ENCODE measurements at places on chromosomes 3 and 15.

DNA sequence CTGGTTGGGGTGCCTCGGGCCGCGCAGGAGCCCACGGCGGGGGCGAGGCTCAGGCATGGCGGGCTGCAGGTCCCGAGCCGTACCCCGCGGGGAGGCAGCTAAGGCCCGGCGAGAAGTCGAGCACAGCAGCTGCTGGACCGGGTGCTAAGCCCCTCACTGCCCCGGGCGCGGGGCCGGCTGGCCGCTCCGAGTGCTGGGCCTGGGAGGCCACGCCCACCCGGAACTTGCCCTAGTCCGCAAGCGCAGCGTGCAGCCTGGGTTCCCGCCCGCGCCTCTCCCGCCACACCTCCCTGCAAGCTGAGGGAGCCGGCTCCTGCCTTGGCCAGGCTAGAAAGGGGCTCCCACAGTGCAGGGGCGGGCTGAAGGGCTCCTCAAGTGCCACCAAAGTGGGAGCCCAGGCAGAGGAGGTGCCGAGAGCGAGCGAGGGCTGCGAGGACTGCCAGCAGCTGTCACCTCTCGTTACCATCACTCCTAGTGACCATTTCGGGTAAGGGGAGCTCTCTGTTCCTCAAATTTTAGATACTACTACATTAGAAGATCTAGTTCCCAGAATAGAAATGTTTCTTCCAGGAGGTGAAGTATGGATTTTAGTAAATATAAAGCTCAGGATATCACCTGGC lies 417.0 kb upstream of the AGTR1 start:
- no peak for DNase-seq

DNA sequence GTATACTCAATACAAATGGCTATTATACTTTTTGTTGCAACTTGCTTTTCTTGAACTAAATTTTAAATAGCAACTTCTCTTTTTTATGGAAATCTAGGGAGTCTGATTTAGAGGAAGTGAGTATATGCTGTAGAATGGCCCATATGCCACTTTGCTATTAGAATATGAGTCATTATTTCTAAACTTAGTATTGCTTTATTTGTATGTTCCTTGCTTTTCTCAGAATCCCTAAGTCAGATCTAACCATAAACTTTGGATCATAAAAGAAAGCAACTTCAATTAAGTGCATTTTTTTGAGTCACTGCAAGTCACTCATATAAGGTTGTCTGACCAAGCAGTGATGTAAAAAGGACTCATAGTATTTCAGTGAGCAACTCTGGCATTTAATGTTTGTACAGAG lies 17.5 kb upstream of the SPTSSB start:
- DNase-seq = no peak

DNA sequence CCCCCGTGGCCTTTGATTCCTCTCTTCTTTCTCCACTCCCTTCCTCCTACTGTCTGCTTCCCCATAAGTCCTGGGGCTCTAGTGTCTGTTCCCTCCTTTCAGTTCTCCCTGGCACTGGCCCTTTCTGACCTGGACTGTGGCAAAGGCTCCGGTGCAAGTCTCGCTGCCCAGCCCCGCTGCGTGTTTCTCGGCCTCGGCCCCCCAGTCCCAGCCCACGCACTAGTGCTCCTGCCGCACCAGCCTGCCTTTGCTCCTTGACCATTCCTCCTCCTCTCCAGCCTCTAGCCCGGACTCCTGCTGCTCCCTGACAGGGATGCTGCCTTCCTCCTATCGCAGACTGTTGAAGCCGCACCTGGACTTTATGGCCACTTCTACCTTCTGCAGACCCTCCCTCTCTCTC lies 2.1 kb downstream of the TM6SF1 start:
- no peak for DNase-seq

GRCh38 chr3:175307642-175308041 lies 448.5 kb downstream of the NAALADL2 start:
- no peak for DNase-seq

DNA sequence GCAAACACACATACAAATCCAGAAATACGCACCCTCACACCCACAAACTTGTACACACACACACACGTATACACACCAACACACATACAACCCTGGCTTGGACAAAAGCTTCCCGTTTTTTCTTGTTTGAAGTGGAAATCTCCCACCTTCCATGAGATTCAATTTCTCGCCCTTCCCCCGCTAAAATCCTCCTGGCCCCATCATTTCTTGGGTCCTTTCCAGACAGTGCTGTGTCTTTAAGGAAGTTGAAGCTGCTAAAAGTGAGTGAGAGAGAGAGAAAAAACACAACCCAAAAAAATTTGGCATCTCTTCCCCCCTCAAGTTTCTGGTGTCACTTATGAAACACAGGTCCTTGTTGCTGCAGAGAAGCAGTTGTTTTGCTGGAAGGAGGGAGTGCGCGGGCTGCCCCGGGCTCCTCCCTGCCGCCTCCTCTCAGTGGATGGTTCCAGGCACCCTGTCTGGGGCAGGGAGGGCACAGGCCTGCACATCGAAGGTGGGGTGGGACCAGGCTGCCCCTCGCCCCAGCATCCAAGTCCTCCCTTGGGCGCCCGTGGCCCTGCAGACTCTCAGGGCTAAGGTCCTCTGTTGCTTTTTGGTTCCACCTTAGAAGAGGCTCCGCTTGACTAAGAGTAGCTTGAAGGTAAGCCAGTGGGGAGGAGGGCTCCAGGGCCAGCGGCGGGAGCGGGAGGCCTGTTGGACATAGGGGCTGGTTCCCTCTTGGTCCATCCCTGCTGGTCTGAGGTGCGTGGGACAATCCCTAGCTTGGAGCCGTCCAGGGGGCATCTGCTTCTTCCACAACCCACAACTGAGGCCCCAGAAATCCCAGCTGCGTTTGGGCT lies at the start of gene ISLR:
ISLR (plus strand) TSS at position 331 of the 839 bp plus-strand sequence. CDS start 1,149 bp downstream, outside the sequence.
- DNase-seq = no peak

DNA sequence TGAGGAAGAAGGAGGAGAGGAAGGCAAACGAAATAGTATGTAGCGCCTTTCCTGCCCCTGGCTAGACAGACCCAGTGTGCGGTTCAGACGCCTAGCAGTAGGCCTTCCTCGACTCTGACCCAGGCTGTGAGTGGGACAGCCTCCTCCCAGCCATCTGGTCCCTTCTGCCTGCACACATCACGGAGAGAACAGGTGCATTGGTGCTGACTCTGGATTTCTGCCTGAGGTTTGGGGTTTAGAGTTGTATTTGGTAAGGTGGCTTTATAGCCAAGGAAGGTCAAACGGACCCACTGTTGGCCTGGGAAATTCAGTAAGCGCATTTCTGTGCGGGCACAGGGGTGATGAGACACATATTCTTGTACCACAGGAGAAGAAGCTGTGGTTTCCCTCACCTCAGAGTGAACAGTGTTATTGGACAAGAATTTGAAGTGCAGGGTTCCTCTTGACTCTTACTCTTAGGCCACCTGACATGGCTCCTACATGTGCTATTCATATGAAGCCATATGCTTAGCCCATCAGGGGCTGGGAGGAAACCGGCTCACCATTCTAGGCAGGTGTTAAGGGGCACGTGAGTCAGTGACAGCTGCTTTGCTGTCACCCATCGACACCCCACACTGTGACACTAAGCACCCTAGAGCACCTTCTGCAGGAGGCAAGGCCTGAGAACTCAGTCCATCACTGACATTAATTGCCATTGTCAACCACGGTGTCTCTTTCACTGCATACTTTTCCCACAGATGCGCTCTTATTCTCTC lies 143.3 kb downstream of the CHDH start:
- no peak for DNase-seq

- no peak for DNase-seq
Observed at GRCh38 chr3:160200353-160200752, 24.9 kb upstream of the C3orf80 start.

DNA sequence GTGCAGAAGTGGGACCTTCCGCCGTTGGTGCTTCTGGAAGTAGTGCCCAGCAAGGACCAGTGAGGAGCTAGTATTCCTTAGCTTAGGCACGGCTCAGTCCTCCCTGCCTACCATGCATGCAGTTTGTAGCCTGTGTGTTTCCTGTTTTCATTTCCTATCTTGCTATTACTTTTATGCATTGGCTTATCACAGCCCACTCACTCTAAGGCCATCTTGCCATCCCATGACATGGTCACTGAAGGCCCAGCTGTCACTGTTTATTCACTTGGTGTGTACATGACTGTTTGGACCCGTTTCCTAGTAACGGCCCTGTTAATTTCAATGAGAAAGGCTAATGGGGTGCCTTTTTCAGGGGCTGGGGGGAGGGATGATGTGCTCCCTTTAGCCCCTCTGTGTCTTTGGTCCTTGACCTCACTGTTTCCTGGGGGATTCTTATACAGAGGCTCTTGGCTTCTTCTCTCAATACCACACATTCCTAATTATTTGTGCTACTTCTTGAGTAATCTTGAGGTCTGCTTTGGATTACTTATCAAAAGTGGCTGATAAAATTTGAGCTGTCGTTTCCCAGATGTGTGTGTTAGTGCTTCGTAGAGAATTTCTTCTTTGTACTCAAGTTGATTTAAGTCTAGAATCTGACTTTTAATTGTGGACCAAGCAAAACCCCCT lies 24.5 kb upstream of the TRAK1 start:
- no peak for DNase-seq

GRCh38 chr15:80003171-80003570 lies 32.2 kb upstream of the BCL2A1 start:
- DNase-seq = no peak

DNA sequence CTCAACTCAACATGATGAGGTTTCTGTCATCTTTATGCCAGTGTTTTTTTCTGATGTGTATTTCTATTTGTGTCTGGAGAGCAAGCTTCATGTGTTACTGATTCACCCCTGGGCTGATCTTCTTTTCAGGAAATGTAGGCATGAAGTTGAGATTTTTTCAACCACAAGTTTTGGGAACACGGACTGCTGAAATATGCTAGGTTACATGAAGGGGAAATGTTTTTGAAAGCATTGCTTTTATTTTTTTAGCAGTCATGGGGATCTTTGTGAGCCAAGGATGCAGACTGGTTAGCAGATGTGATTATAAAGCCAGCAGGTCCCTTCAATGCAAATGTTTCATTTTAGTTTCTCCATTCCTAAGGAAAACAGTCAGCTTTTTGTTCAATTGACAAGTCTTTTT lies 219.3 kb upstream of the COL8A1 start:
- no peak for DNase-seq

GRCh38 chr15:37981775-37982174 lies 47.3 kb downstream of the TMCO5A start:
- DNase-seq = no peak

DNA sequence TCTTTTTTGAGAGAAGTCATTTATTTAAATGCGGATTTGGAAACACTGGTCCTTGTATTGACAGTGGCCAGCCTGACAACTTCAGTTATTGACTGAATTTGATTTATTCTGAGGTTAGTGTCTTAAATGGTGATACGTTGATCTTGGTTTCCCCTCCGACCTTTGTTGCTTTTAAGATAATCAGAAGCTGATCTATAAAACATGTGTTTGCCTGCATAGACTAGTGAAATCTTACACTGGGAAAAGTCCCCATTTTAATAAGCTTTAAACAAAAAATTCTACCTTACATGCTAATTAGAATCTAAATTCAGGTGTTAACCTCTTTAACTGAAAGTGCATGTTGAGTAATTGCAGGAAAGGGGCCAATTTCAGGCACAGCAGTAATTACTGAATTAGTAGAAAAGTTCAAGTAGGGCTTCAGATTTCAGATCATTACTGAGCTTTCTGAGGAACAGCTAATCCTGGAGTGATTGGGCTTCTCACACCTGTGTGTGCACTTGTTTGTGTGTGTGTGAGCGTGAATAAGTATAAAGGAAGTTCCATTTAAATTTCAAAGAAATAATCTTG lies 221.4 kb downstream of the SOX2 start:
- DNase-seq = no peak

- no peak for DNase-seq
Observed at GRCh38 chr3:16928386-16929132, 43.8 kb downstream of the PLCL2 start.

- no peak for DNase-seq
Observed at GRCh38 chr3:170741756-170742529, 128.1 kb downstream of the RPL22L1 start.

DNA sequence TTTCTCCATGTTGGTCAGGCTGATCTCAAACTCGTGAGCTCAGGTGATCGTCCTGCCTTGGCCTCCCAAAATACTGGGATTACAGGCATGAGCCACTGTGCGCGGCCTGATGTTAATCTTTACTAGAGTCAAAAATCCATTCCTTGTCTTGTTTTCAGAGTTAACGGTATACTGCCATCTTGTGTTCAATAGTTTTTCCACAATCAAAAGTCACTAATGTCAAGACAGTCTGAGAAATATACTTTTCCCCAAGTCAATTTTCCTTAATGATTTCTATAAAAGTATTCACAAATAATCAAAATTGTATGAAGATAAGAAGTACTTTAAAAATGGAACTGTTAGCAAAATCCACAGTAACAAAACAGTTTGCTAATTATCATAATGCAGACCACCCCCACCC lies 8.5 kb downstream of the CRBN start:
- no peak for DNase-seq

GRCh38 chr15:66774001-66774814 lies 72.2 kb downstream of the SMAD6 start:
- DNase-seq = peak; percentile 47

- DNase-seq = no peak
Observed at GRCh38 chr15:25556136-25556535, 117.3 kb upstream of the UBE3A start.

GRCh38 chr3:38210141-38210757 lies 44.9 kb downstream of the OXSR1 start:
- DNase-seq = no peak

DNA sequence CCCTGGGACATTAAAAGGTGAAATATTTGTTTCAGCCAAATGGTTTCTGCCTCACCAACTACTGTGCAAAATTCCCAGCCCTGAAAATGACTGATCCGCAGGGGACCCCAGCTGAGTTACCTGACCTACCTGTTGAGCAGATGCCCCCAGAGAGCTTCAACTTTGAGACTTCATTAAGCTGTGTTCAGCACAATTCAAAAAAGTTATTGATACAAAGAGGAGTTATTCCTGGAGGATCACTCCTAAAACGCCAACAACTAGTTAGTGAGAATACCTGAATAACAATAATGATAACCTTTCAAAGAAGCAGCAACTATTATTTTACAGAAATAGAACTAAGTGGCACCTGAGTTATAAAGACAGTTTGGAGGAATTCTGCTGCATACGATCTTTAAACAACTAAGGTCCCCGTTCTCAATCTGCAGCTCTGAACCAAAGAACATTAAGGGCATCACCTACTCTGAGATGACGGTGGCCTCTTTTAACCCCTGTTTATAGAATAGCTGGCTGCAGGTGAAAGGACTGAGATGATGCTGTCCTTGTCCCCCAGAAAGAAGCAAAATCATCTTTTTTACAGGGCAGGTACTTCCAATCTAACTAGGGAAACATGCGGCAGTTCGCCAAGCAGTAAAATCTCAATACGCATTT lies 659 bp downstream of the GADL1 start:
- DNase-seq = no peak

DNA sequence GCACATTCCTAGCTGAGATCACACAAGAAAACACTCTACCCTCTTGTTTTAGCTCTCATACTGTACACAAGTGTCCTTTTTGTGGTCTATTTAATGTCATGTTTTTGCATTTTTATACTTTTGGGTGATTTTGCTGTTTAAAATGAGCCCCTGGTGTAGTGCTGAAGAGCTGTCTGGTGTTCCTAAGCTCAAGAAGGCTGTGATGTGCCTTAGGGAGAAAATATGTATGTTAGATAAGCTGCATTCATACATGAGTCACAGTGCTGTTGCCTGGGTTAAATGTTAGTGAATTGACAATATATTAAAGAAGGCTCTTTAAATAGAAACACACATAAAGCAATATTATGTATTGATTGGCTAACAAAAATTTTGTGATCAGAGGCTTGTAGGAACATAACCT lies 387.4 kb upstream of the C2CD4B start:
- DNase-seq = no peak

- DNase-seq = no peak
Observed at GRCh38 chr3:173397161-173398110, at the start of gene NLGN1. NLGN1 (plus strand) TSS chr3:173397744.

Measured in activated CD4-positive, alpha-beta T cell treated with anti-CD3 and anti-CD28 coated beads, Interleukin-2, amount 50 U/mL, for 1 hour (primary cell).